Thymus (tissue), 14 donors: ENCODE measurements at places on chromosomes 3 and 15.

DNA sequence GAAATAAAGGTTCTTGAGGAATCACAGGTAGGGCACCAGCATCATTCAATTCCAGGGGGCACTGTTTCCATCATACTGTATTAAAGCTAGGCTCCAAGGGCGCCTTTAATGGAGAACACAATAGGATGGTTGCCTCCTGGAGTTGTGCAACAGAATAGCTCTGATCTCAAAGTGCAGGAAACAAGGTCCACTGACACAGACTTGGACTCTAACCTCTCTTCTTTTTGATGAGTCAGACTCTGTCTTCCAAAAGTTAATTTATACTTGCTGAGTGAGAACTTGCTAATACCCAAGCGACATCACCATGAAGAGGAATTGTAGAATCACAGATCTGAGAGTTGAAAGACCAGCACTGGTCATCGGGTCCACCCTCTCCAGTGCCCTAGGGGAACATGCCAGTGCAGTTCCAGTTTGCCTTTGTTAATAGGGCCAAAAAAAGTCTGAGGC is 94.4 kb upstream of the PHLDB2 start:
- no peak for DNase-seq

DNA sequence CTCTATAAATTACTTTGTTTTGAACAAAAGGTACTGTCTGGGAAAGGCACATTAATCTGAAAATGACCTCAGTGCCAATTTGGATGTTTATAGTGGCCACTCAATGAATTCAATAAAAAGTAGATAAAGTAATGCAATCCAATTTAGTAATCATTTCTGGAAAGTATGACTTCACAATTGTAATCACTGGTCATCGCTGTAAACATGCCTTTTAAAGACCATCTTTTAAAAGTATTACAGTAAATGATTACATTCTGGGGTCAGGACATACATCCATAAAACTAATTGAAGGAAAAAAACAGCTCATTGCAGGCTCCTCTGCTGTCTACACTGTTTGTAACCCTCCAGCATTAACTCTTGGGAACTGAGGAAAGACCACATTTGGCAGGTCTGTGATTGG is 43.2 kb downstream of the HRH1 start:
- no peak for DNase-seq

- no peak for DNase-seq
Measured at GRCh38 chr15:91889111-91889815, 35.8 kb downstream of the SLCO3A1 start.

GRCh38 chr3:119149484-119149883 is 3.5 kb downstream of the TEX55 start:
- DNase-seq: no peak

DNA sequence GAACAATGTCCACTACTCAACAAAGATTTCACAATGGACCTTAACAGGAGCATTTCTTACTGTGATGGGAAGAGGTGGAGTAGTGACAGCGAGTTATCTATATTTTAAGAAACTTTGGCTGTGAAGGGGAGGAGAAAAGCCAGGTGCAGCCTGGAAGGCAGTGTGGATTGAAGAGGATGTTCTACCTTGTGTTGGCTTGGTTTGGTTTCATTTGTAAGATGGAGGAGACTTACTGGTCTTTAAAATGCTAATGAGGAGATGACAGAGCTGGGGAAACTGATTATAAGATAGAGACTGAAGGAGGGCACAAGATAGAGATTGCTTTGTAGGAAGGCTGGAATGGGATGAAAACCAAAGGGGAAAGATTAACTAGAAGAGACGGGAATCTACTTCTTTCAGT is 59.4 kb downstream of the PLOD2 start:
- no peak for DNase-seq

DNA sequence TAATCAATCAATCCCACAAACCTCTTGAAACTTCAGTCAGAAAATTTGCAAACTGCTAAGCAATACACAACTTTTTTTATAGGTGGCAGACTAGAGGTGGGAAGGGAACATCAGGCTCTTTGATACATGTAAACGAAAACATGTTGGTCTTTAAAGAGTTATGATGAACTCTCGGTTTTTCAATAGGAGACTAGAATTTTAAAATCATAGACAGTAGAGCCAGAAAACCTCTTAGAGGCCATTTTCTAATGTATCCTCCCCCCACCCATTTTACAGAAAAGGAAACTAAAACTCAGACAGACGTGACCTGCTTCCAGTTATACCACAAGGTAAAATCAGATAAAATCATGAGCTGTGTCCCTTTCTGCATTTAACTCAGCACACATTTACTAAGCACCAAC is 179.1 kb upstream of the LPP start:
- no peak for DNase-seq

DNA sequence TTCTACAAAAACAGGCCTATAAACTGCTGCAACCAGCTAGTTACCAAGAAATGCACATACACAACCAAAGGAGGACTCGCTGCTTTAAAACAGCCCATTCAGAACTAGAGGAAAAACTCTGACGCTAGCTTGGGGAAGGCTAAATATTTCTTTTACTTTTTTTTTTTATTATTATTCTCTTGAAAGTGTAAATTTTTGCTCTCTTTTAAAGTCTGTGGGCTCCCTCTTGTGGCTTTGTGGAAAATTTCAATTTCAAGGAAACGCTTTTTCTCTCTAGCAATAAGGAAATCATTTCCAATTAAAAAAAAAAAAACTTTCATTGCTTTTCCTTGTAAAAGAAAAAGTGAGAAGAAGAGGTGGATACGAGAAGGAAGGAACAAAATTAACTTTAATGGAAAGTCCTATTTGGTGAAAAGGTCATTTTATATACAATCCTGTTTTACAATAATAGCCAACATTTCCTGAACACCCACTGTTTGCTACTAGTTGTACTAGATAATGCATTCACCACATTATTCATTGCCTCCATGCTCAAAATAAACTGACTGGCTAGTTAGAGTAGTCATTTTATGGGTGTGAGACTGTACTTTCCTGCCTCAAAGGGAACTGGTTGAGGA is 51.2 kb upstream of the SAMMSON start:
- peak; percentile 28 for DNase-seq

DNA sequence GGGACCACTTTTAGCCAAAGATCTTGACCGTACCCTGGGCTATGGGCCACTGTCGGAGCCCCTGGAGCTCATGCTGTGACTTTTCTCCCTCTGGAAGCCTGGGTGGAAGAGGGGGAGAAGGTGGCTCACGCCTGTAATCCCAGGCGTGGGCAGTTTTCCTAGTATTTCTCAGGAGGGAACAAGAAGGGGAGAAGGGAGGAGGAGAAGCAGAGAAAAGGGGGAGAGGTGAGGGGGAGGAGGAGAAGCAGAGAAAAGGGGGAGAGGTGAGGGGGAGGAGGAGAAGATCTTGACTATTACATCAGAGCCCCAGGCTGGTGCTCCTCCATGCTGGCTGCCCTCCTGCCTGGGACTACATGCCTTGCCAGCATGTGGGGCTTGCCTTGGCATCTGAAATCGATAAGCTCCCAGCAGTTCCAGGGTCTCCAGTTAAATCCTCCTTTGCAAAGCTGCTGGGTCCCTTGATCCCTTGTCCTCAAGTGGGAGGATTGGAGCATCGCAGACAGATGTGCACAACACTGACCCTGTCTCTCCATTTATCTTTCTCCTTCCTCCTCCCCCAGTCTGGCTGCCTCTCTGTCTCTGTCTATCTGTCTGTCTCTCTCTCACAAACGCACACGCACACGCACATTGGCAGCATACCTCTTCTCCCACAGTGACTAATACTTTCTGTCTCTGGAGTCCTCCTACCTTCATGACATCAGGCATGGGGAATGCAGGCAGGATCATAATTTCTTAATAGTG is 41.6 kb downstream of the MRAS start:
- no peak for DNase-seq

DNA sequence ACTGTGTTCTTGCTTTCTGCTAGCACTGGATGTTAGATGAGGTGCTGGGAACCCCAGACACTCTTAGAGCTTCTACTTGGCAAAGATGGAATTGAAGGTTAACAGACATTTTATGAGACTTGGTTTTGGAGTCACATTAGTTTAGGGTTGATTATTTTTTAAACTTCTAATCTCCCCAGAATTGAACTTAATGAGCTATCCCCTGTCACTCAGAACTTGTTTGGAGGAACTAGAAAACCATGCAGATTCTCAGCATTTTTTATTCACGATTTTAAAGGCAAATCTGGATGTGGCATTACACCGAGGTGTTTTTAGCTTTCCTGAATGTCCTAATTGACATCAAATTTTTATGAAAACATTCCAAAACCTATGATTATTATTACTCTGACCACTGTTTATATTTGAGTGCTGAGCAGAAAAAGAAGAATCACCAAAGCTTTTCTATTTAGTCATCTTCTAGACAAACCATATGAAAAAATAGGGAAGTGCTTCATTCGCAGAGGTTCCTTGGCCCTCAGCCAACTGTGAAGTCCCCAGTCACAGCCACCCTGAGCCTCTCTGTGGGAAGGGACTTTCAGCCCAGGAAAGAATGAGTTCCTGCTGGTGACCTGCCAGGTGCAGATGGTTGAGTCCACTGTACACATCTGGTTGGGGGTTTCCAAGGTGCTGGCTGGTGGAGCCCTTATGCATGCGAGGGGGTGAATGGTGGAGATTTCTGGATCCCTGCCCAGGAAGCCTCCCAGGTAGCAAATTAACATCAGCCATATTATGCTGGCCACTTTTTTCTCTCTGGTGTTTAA is 196.0 kb upstream of the TOPAZ1 start:
- peak; percentile 56 for DNase-seq

- no peak for DNase-seq
Measured at GRCh38 chr15:96066852-96067495, 263.5 kb upstream of the NR2F2 start.

DNA sequence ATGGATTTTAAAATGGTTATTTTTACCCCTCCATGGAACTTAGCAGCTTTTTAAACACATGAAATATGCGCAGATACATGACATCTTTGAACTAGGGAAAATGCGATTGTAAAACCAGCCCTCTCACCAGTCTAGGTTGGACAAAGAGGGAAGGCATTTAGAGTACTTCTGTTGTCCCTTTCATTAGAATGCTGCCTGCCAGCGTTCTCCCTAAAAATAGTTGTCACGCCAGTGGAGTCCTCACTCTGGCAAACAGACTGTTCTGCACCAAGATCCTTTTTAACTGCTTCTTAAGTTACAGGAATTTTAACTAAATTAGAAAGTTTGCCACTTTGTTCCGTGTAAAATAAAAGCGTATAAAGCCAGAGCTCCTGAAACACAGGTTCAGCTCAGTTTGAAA is 295.3 kb downstream of the VPS13C start:
- DNase-seq: no peak

DNA sequence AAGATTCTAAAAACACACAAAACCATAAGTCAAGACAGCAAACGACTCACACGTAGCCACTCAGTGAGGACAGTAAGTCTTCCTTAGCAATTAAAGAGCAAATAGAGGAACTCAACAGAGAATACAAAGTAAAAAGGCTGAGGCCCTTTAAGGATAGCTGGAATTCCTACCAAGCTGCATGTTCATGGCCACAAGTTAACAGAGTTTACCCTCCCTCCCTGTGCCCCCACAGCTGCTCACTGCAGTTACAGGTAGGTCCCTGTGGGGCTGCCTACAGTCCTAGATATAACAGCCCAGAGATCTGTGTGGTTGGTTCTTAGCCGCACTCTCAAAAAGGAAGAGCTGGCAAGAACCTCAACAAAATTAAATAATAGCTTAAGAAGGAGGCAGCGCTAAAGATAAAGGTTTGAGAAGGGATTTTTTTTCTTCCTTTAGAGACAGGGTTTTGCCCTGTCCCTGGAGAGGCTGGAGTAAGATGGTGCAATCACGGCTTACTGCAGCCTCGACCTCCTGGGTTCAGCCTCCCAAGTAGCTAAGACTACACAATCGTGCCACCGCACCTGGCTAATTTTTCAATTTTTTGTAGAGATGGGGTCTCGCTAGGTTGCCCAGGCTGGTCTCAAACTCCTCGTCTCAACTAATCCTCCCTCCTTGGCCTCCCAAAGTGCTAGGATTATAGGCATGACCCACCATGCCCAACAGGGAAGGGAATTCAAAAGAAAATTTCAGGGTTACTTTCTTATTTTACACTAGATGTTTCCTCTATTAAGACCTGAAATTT is 19.3 kb downstream of the SFMBT1 start:
- no peak for DNase-seq

DNA sequence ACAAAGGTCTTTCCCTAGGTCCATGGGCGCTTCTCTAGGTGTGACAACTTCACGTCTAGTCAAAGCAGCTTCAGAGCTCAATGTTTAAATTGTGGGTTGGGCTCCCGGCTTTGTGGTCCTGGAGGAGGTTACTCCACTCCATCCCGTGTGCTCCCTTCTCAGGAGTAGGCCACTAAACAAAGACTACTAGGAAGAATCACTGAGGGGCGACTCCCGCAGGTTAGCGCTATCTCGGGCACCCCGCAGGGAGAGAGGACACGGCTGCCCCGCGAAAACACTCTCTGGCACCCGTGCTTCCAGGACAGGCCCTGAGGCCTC is 500 bp downstream of the PARP6 start:
- DNase-seq: no peak

- no peak for DNase-seq
Measured at GRCh38 chr3:194450341-194450740, 36.5 kb downstream of the ATP13A3 start.

DNA sequence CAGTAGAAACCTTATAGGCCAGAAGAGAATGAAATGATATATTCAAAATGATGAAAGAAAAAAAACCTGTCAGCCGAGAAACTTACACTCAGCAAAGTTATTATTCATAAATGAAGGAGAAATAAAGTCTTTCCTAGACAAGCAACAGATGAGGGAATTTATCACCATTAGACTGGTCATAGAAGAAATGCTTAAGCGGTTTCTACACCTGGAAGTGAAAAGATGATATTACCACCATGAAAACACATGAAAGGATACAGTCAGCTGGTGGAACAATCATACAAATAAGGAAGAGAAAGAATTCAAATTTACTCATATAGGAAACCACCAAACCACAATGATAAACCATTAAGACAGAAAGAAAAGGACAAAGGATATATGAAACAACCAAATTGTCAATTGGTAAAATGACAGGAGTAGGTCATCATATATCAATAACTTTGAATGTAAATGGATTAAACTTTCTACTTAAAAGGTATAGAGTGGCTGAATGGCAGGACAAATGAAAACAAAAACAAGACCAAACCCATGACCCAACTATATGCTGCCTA is 29.9 kb upstream of the PRR23C start:
- DNase-seq: no peak

DNA sequence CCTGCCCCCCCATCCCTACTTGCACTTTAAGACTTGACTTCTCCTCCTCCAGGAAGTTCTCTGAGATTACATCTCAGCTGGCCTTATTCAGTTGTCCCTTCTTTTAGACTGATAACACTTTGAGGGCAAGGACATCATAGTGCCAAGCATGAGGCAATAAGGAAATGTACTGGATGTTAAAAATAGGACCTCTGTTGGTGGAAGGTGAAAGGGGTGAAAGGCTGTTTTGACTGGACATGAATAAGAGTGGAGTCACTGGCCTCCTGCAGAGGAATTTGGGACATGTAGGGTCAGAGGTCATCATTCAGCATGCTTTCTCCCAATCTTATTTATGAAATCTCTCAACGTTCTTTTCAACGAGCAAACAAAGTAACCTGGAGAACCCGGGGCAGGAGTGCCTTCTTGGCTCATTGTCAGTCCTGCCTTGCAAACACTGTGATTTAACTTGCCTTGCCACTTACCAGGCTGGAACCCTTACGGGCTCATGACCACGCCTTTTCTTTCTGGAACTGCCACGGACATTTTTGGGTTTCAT is 38.6 kb downstream of the TRIM71 start:
- no peak for DNase-seq
